ENCODE measurements at places on chromosomes 2 and 18.

DNA sequence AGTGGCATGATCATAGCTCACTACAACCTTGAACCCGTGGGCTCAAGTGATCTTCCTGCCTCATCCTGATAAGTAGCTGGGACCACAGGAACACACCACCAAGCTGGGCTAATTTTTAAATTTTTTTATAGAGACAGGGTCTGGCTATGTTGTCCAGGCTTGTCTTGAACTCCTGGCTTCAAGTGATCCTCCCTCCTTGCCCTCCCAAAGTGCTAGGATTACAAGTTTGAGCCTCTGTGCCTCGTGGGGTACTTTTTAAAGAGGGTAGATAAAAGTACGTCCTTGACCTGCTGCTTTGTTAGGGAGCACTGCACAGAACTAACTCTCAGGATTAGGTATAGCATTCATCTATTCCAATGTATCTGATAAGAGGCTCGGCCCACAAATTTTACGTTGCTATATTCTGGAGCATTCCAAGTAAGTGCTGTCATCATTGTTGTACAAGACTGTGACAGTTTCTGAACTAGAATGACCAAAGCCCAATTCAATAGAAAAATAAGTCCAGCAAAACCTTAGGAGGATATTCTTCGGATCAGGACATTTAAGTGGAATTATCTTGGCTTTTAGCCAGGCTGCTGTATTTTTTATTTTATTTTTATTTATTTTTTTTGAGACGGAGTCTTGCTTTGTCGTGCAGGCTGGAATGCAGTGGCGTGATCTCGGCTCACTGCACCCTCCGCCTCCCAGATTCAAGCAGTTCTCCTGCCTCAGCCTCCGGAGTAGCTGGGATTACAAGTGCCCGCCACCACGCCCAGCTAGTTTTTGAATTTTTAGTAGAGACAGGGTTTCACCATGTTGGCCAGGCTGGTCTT, 4.1 kb downstream of the MTCL1 start:
- no peak for DNase-seq

DNA sequence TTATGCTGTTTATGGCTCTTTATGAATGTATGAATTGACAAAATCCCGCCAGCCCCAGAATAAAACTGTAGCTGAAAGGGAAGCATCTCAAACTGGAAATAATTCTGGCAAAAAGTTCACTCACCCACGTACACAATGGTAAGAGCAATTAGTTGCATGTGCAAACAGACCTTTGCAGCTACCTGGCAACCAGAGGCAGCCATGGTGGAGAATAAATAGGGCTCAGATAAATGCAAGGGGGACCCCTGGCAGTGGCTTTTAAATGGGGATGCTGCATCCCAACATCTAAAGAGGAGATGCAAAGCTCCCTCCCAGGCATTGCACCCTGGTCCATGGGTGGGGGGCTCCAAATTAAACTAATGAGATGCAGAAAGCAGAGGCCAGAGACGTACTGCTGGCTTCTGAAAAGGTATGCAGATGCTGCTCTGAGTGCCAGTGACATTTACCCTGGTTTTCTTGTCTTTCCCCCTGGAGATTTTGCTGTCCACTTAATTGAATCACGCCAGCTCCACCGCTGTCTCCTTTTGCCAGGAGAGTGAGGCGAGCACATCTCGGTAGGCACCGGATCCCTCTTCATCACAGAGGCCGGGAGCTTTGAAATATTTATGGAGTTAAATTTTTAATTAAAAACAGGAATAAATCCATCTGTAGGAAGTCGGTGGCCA, 126.6 kb upstream of the NRP2 start:
- no peak for DNase-seq

DNA sequence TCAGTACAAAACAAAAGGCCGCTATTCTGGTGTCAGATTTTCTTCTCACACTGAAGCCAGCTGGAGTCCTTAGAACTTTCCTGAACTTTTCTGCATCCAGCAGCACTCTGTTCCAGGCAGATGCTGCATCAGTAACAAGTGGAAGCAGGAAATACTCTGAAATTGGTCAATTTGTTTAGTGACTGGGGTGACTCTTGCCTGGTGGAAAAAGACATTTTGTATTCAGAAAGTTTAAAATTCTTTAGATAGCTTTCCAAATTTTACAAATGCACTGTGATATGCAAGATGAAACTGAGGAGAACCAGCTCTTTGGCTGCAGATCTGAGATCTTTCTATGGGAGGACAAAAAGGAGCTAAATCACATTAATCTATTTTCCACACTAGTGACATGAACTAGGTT, 385.7 kb downstream of the NRXN1 start:
- no peak for DNase-seq

- no peak for DNase-seq
These were observed 1.7 kb downstream of the PRELID3A start for GRCh38 chr18:12409469-12409868.

DNA sequence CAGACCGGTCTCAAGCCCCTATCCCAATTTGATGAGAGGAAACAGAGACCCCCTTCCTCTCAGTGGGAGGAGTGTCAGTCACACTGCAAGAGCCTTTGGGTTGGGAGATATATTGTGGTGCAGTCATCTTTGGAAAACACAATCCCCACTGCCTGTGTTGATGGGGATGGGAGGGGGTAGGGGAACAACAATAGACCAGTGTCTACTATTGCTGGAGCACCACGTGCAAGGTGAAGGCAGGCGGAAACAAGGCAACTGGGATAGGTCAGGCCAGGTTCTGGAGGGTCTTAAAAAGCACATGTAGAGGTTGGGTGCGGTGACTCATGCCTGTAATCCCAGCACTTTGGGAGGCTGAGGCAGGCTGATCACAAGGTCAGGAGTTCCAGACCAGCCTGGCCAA, 127.9 kb downstream of the ZFP36L2 start:
- no peak for DNase-seq

Data from stimulated activated CD4-positive, alpha-beta T cell treated with anti-CD3 and anti-CD28 coated beads, Interleukin-15, amount 100 ng/mL, for 24 hours (primary cell).